ENCODE measurements at places on chromosomes 12 and 14.
A peak's percentile ranks its signal among the peaks of the same experiment; 100 is the strongest.

DNA sequence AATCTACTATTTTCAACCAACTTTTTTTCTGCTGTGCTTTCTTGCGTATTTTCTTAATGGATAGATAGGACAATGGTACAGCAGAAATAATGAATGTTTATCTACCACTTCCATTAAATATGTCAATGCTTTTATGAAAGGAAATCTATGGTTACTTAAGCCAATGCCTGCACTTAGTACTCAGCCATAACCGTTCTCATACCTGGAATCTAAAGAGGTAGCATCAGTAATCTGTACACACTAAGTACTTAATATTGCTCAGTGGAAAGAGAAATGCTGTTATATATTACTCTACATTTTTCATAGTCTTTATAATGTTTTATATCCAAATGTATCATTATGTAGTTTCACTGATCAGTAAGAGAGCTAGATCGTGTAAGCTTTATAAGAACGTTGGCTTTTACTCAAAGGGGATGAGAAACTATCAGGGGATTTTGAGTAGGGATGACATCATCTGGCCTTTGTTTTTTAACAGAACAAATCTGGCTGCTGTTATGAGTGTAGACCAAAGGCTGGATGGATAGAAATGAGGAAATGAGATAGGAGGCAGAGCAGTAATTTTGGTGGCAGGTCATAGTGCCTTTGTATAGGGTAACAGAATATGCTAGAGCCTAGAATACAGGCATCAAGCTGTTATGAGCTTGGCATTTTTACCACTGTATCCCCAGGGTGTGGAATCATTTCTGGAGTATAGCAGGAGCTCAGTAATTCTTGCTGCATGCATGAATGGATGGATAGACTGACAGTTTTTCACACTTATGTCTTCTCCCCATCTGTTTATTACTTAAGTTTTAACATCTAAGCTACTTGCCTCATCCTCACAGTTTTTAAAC lies 34.0 kb downstream of the ALG10B start:
- no peak for DNase-seq

- no peak for DNase-seq
Observed at GRCh38 chr12:112468046-112468445, 49.3 kb downstream of the PTPN11 start.

DNA sequence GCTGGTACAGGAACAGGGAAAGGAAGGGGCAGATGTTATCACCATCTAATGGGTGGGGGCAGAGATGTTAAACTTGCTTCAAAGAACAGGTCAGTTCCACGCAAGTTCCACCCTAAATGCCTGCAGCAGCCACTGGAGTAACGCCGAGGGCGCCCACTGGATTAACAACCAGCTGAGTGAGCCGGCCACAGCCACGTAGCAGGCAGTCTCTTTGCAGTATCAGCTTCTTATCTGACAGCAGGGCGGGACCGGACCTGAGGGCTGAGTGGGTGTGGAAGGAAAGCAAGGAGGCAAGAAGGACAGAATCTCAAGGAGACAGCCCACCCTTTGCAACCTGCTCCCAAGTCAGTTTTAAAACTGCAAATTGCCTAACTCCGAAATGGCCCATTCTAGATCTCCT lies 38.4 kb upstream of the FOXN3 start:
- no peak for DNase-seq

GRCh38 chr14:74080820-74081460 lies 3.3 kb downstream of the ALDH6A1 start:
- DNase-seq: no peak

GRCh38 chr12:4530982-4531586 lies 7.6 kb upstream of the RAD51AP1 start:
- DNase-seq: no peak

DNA sequence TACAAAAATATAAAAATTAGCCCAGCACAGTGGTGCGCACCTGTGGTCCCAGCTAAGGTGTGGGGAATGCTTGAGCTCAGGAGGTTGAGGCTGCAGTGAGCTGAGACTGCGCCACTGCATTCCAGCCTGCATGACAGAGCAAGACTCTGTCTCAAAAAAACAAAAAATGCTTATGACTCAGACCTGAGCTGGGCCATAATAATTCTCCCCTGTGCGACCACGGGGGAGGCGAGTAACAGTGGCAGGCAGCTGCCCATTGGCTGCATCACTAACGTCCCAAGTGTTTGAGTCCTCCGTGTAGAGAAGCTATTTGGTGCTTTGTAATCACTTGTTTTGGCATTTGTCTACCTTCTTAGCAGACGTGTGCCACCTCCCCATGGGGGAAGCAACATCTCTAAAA lies 24.9 kb downstream of the PSMC1 start:
- DNase-seq: no peak

DNA sequence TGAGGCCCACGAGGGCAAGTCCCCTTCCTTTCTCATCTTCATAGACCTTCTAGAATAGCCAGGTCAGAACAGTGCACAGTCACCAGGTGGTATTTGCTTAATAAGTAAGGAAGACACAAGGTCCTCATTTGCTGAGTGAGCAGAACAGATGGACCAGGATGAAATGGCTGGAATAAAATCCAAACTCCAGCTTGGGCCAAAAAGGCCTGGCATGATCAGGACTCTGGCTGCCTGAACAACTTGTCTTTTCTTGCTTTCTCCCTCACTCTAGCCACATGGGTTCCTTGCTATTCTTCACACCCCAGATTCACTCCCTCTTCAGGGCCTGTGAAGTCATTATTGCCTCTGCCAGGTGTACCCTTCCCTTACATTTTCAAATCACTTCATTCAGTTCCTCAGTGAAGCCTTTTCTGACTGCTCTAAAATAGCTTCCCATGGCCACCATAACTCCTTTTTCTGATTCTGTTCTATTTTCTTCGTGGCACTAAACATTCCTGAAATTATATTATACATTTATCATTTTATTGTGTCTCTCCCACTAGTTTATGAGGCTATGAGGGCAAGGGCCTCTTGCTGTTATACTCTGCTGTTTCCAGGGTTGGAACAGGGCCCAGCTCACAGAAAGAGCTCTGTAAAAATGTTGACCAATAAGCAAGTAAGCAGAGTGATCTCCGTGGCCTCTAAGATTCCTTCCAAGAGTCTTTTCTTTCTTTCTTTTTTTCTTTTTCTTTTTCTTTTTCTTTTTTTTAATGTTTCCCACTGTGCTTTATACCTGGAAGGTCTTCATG lies 150.8 kb downstream of the TTC8 start:
- no peak for DNase-seq

DNA sequence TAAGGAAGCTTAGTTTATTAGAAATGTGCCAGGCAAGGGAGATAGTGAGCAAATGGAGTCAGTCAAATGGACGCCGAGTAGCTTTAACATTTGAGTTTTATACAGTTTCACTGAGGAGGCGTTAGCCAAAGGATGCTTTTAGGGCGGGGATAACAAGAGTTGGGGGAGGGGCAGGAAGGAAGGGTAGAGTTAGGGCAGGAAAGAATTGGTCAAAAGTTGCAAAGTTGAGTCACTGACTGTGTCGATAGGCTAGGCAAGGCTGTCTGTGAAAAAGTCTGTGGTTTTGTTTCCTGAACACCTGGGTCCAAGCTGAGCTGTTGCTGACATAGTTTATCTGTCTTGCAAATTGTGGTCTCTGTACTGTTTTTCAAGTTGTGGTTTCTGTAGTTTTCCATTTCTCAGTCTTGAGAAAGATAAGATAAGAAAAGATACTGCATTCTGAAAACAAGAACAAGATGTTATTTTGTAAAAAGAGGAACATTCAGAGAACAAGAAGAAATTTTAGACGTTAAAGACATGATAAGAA lies 62.6 kb upstream of the RESF1 start:
- peak; percentile 80 for DNase-seq

GRCh38 chr14:74978416-74978947 lies 23.1 kb upstream of the PGF start:
- DNase-seq: no peak

DNA sequence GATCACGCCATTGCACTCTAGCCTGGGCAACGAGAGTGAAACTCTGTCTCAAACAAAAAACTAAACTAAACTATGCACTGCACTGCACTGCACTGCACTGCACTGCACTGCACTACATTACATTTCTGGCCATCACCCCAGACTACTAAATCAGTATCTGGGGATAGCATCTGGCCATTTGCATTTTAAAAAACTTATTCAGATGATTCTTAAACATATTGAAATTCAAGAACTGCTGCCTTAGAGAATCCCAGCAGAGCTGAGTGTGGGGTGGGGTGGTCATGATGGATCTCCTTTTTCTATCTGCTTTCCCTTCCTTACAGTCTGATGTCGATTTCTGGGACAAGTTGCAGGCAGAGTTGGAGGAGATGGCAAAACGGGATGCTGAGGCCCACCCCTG lies 13.6 kb downstream of the PEX5 start:
- DNase-seq: no peak

DNA sequence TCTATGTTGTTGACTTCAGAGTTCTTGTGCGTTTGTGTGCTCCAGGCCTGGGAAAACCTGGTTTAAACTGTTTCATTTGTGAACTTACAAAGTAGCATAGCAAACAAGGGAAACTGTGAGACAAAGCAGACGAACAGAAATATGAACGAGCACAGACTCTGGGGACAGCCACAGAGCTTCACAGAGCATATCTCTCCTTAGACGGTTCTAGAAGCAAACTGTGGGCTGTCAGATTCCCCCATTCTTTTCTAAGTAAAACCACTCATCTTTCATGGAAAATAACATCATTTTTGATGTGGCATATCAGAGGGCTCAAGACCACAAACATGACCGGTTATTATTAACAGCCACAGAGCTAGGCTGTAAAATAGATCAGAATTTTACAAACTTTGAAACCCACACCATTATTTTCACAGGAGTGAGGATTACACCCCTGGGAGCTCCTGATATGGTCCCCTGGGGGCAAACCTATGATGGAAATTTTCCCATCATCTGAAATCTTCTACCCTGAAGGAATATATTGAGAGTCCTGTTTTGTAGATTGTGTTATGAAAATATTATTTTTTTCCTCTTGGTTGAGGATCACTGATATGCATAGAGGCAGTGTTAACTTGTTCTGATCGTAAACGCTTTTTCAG lies 102.0 kb downstream of the ADGRD1 start:
- no peak for DNase-seq

GRCh38 chr12:125852116-125852515 lies 786.9 kb downstream of the AACS start:
- DNase-seq: no peak

- DNase-seq: no peak
Observed at GRCh38 chr12:86666316-86666715, 410.1 kb upstream of the MGAT4C start.

DNA sequence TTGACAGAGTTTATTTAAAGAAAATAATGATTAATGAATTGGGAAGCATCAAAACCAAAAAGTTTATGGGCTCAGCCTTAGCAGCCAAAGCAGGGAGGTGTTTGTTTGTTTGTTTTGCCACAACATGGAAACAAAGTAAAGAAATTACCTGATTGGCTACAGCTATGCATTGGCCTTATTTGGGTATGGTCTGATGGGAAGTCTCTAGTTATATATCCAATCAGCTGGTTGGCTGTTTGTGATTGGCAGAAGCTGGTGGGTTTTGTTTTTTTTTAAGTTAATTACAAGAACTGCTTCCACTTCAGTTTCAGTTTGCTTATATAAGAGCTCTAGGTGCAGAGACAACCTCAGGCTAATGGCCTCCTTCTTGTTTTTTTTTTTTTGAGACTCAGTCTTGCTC lies 4.6 kb upstream of the LEMD3 start:
- no peak for DNase-seq

GRCh38 chr12:32502693-32503502 lies 103.5 kb downstream of the FGD4 start:
- no peak for DNase-seq

- no peak for DNase-seq
Observed at GRCh38 chr12:20627001-20627588, 68.0 kb upstream of the SLCO1C1 start.

- no peak for DNase-seq
Observed at GRCh38 chr12:39065455-39065854, 160.1 kb upstream of the CPNE8 start.

DNA sequence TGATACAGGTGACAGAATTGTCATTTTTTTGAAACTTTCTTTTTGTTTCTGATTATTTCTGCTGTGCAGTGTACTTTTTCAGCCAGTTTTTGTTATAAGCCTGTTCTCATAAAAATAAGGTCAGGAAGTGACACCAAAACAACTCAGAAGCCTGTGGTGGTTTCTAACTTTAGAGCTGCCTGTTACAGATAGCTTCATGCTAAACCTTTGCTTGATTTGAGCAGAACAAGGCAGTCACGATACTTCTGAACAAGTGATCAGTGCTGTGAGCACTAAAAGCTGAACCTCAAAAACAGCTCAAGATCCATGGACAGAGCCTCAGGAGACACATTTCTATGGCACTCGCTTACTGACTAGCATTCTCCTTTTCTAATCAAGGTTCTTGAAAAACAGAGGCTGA lies 82.0 kb downstream of the PRKCH start:
- no peak for DNase-seq

- no peak for DNase-seq
Observed at GRCh38 chr12:33192226-33192625, 247.4 kb downstream of the SYT10 start.

- DNase-seq: no peak
Observed at GRCh38 chr12:6607751-6608591, 792 bp upstream of the CHD4 start.

- no peak for DNase-seq
Observed at GRCh38 chr14:22412926-22413411, 176.1 kb downstream of the DAD1 start.

- no peak for DNase-seq
Observed at GRCh38 chr14:81313200-81313599, 86.9 kb downstream of the STON2 start.

DNA sequence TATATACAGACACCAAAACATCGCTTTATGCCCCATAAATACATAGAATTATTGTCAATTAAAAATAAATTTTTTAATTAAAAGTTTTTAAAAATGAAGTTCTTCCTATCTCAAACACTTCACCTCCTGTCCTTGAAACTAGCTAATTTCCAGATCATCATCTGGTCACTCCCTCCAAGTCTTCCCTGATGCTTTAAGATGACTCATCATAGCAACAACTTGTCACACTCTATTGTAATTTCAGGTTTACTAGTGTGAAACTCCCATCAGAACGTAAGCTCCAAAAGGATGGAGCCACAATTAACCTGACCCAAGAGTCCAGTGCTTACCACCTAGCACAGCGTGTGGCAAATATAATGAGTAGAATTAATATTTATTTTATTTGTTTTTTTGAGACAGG lies 16.3 kb downstream of the GXYLT1 start:
- no peak for DNase-seq

GRCh38 chr12:29299633-29300032 lies 81.3 kb downstream of the ERGIC2 start:
- no peak for DNase-seq

DNA sequence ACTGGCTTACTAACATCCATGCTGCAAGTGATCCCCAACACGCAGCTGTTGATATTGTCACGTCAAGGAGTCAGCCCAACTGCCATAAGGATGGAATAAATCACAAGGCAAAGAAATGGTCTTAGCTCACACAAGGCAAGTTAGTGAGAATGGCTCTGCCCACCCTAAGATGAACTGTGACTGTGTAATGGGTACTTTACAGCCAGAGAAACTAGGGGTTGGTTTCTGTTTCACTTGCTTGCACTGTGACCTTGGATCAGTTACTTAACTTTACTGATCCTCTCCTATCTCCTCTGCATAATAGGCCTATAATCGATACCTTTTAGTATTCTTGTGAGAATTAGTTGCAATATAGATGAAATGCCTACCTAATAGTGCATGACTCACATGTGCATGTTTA lies 52.2 kb upstream of the ANO2 start:
- no peak for DNase-seq

- DNase-seq: no peak
Observed at GRCh38 chr14:96895658-96896271, 98.6 kb downstream of the VRK1 start.

- no peak for DNase-seq
Observed at GRCh38 chr12:75779891-75780496, 251.6 kb downstream of the PHLDA1 start.

- no peak for DNase-seq
Observed at GRCh38 chr14:65815127-65815526, 402.6 kb downstream of the FUT8 start.
